ENCODE measurements at places on chromosomes 1 and 21. TPM values are rescaled to one million over a fixed set of nuclear protein-coding genes. Genes with fewer than 3 reads are reported as not detected.

GBP6 gene
- total RNA-seq: not detected

GPR157 gene
- 7.7 TPM for total RNA-seq

DISC1 gene
- total RNA-seq: 1.5 TPM

CHRM3 gene
- not detected for total RNA-seq

SAMD13 gene
- total RNA-seq: 0.44 TPM

SPRR2B gene
- not detected for total RNA-seq

PDC gene
- total RNA-seq: not detected

Data from activated T-helper 2 cell treated with anti-CD3 and anti-CD28 coated beads, Interferon-gamma antibody, Interleukin-2, Interleukin-4, amounts not matched to agents 10 μg/mL and 5 μg/mL and 100 μg/mL, durations not matched to agents 14 hours and 24 hours and 36 hours (primary cell).